ENCODE measurements at places on chromosomes 7 and 10. TPM values are rescaled to one million over a fixed set of nuclear protein-coding genes. Genes with fewer than 3 reads are reported as not detected.

- peak; percentile 37 for DNase-seq
Measured at GRCh38 chr10:98268694-98269431, 869 bp upstream of the LOXL4 start.

- DNase-seq: no peak
Measured at GRCh38 chr7:142519079-142520078, 229.9 kb upstream of the PRSS1 start.

DNA sequence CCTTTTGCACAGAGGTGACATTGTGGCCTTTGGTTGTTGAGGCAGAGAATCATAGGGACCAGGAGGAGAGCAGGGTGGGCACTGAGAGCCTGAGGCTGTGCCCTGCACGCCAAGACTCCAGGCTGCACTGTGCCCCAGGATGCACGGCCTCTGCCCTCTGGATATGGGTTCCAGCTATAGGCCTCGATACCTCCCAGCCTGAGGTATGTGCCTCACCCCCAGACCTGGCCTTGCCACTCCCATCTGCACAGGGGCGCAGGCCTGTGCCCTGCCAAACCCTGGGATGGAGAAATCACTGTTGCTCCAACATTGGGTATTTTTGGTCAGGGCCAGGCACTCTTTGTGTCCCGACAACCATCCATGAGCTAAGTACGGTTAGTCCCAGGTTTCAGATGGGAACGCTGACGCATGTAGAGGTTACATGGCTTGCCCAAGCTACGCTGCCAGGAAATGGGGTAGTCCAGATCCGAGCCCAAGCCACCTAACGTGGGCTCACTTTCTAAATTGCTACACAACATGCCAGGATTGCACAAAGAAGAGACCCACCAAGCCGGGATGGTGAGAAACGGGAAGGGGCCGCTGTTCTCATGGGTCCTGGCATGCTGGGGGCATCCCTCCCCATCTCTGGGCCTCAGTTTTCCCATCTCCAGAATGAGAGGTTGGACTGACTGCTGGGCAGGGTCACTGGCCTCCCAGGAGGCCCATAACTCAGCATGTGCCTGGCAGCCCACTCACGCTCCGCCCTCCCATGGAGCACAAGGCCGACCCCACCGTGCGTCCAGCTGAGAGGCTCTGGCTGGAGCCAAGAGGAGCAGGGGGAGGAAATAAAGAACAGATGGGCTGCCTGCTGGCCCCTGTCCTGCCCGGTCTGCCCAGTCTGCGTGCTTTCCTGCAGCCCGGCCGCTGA is 44.2 kb downstream of the ZCCHC24 start:
- DNase-seq: no peak

- DNase-seq: no peak
Measured at GRCh38 chr10:127695431-127695830, 41.6 kb upstream of the FOXI2 start.

- no peak for DNase-seq
Measured at GRCh38 chr10:86981716-86982115, 13.4 kb downstream of the ADIRF start.

- peak; percentile 58 for DNase-seq
Measured at GRCh38 chr7:91165006-91165845, 99.0 kb upstream of the FZD1 start.

GRCh38 chr7:121447911-121448300 is 51.8 kb upstream of the FAM3C start:
- DNase-seq: no peak

- DNase-seq: no peak
Measured at GRCh38 chr10:28738200-28738599, 60.9 kb downstream of the BAMBI start.

- DNase-seq: peak; percentile 37
Measured at GRCh38 chr7:264541-265191, 25.3 kb upstream of the FOXL3 start.

DNA sequence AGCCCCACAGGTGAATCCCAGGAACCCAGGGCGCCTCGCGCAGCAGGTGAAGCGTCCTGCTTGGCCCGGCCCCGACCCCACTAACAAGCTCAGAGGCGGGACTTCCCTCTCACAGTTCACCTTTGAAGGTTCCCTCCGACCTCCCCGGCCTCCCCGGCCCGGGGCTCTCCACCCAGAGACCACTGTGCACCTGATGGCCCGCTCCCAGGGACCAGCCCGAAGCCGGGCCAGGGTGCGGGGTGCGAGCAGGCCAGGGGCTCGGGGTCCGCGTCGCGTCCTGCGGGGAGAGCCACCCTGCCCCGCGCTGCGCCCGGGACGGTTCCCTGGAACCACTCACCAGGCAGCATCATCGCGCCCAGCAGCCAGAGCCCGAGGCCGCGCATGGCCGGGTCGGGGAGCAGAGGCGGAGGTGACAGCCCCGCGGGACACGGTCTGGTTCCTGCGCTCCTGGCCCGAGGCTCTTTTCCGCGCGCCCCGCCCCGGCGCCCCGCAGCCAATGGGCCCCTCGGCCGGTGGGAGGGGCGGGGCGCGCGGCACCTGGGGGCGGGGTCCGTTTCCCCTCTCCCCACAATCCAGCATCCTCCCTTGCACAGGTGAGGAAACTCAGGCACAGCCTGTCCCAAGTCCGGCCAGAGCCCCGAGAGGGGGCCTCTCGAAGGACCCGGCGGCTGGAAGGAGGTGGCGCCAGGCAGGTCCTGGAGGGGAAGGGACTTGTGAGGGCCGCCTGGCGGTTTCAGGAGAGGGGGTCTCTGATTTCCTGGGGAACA is at the start of gene ADAM8:
Gene ADAM8 (minus strand): TSS at position 434 of the 767 bp plus-strand sequence. CDS start 51 bp downstream, at position 383.
- no peak for DNase-seq

DNA sequence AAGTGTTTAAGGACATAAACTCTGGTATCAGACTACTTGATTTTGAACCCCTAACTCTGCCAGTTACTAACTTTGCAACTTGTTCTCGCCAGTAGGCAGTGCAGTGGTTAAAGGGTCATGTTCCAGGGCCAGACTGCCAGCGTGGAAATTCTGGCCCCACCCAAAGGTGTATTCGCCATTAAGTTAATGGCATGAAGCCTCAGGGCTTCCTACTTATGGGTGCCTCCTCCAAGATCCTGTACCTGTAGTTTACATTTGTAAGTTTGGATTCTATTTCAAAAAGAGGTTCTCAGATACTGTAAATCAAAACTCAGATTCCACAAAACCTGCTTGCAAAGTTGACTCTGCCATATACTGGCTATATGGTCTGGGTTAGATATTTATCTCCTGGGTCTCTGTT is 2.8 kb upstream of the PIP start:
- DNase-seq: no peak

- peak; percentile 48 for DNase-seq
Measured at GRCh38 chr7:131196803-131197202, 130.9 kb upstream of the MKLN1 start.

- DNase-seq: no peak
Measured at GRCh38 chr7:34406848-34407530, 251.0 kb upstream of the NPSR1 start.

DNA sequence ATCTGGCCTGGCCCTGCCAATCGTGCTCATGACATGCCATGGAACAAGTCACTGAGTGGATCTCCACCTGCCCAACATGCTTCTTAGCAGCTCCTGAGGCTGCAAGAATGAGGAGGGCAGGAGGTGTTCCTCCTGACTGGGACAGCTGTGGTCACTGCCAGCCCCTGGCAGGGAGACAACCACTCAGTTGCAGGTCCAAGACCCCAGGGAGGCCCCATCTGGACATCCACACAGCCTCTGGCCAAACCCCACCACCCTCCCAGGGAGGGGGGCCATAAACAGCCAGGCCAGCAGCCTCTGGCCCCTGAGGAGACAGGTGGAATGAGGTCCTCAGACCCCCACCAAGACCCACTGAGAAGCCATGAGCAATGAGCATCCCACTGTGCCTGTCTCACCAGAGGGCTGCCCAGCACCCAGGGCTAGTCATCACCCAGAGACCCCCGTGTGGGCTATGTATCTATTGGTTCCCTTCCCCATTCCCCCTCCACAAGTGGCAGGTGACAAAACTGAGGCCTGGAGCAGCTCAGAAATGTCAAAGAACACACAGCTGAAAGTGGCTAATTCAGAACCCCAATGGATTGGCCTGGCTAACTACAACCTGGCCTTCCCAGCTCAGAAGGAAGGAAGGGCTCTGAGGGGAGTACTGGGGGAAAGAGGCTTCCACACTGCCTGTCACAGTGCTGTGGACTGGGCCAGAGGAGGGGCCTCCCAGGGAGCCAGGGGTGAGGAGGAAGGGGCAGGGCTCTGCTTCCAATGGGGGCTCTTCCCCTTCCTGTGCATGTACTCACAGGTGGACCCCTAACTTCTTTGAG is 3.0 kb downstream of the GPRIN2 start:
- no peak for DNase-seq

- DNase-seq: no peak
Measured at GRCh38 chr7:101557421-101557820, 71.7 kb downstream of the MYL10 start.

DNA sequence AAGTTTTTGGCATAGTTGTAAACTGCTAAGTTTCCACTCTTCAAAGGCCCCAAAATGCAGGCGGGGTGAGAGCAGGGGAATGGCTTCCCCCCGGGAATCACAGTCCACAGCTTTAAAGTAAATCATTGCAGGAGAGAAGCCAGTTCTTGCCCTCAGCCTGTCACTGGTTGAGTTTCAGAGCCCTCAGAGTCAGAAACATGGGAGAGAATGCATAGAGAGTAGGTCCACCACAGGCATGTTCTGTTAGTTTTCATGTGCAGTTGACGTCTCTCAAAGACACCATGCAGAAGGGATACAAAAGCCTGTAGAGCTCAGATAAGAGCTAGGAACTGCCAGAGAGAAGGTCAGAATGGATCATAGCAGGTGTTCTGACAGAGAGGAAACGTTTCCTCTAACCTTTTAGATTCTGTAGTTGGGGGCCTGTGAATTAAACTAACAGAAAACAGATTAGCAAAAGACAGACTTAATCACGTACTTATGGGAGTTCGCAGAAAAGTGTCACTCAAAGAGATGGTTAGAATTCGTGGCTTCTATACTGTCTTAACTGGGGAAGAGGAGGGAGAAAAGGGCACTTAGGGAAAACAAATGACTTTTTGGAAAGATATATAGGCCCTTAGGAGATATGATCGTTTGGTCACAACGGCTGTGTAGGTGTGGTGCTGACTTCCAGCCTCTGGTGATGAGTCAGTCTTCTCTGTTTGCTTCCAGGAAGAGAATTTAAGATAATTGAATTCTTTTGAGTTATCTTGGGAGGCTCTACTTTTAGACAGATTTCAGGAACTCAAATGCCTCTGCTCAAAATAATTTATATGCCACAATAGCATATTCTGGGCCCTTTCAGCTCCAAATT is 48.0 kb upstream of the MSRB2 start:
- DNase-seq: no peak

DNA sequence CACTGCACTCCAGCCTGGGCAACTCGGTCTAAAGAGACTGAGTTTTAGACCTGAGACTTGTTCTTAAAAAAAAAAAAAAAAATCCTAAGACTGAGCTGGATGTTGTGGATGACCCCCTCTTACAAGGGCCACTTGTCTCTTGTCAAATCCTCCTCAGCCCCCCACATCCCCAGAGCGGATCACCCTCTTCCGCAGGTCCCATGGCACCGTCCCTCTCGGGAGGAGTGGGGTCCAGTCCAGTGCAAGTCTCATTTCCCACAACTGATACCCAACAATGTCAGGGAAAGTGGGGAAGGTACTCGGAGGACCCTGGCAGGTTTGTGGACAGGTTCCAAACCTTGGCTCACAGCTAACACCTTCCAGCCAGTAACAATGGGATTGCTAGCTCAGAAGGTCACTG is 100.3 kb downstream of the ELFN1 start:
- no peak for DNase-seq

- DNase-seq: no peak
Measured at GRCh38 chr10:62666275-62666674, 138.2 kb upstream of the ADO start.

DNA sequence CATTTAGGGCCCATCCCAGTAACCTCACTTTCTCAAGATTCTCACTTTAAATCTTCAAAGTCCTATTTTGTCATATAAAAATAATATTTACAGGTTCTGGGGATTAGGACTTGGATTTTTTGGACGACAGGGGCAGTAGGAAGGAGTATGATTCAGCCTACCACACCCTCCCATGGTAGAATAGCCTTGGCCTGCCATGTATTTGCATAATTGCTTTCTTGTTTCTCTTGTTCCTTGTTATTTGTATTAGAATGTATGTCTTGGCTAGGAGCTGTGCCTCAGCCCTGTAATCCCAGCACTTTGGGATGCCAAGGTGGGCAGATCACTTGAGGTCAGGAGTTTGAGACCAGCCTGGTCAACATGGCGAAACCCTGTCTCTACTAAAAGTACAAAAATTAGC is 92.5 kb downstream of the ELAPOR2 start:
- no peak for DNase-seq

DNA sequence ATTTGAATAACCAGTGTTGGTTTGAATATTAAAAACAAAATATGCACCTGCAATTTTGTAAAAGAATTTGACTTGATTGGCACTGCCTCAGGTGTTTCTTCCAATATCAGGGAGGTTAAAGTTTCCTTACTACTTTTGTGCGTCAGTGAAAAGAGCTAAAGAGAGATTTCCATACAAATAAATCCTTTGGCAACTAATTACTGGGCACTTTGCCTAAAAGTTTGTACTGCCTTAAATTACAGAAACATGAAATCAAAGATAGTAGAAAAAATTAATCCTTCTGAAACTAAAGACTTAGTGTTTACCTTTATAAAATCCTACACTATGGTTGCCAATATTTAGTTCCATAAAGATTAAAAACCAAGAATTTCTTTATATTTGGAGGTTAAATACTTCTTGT is 72.5 kb downstream of the DNAJB9 start:
- DNase-seq: no peak

DNA sequence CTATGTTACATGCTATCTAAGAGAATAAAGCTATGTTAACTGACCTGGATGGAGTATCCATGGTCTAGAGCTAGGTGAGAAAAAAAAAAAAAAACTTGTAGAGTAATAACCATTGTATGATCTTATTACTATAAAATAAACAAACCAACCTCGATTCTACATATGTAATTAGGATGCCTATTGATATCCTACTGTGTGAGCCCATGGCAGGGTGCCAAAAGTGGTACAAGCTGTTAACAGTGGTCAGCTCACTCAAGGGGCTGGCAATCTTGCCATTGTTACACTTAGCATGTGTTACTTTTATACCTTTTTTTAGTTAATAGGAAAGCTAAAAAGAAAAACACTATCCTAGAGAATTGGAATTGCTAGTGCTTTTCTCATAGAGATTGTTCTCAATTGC is 13.5 kb upstream of the IL6 start:
- DNase-seq: no peak

- no peak for DNase-seq
Measured at GRCh38 chr7:128203710-128204214, 37.3 kb upstream of the LEP start.

DNA sequence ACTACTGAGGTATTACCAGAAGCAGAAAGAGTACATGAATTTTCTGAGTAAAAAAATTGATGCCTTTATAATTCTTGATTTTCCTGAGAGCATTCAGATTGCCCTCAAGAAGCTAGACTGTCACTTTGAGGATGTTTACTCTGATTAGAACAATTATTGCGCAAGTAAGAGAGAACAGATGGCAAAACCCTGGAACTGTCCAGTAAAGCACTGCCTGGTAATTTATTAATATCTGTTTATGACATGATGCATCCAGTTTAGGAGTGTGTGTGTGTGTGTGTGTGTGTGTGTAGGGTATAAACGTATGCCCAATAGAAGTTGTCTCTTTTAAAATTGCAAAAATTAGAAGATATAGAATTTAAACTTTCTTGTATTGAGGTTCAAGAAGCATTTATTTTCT is 379.7 kb downstream of the PHTF2 start:
- DNase-seq: peak; percentile 20

The BUB3 gene
- 276 TPM for total RNA-seq

The SLC26A3 gene
- total RNA-seq: not detected

The GSTO2 gene
- 0.20 TPM for total RNA-seq

The CPA2 gene
- 0.17 TPM for total RNA-seq

The ASB10 gene
- not detected for total RNA-seq

The GSAP gene
- 6.9 TPM for total RNA-seq

The GNG11 gene
- 30.2 TPM for total RNA-seq

The ANKRD30A gene
- not detected for total RNA-seq

The ZCWPW1 gene
- 5.2 TPM for total RNA-seq

The GLI3 gene
- total RNA-seq: 4.4 TPM

The SPDYE11 gene
- not detected for total RNA-seq

Measured in M059J (cell line).